Fibroblast of mammary gland (primary cell): ENCODE measurements at places on chromosomes 1 and 21.
A peak's percentile ranks its signal among the peaks of the same experiment; 100 is the strongest.

GRCh38 chr1:1238702-1239178 lies 6.7 kb downstream of the B3GALT6 start:
- DNase-seq, result no peak

DNA sequence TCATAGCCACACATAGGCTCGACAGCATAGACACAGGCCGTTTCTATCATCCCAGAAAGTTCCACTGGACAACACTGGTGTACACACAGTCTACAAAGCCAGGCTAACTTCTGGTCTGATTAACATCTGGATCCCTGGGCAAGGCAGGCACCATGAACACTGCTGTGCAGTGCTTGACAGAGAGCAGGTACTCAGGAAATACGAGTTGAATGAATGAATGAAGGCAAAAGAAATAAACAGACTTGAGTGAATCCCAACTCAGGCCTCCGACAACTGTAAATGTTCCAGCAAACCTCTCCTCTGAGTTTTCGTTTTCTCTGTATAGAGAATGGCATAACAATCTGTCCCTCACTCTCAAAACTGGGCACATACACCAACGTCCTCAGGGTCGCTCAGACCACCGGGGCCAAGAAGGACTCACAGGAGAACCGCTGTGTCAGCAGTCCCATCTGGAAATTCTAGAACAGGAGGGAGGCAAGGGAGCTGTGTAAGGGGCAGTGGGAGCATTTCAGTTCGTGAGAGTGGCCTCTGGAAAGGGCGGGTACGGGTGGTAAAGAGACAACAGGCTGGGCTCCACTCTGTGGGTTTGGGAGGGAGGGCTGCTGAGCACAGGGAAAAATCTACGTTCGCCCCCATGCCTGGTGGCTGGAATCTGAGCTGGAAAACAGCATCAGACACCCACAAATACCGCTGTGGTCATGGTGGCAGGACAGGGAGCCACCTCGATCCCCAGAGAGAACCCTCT lies 15.1 kb upstream of the ECE1 start:
- no peak for DNase-seq

GRCh38 chr1:222583079-222583478 lies 6.7 kb downstream of the TAF1A start:
- DNase-seq, result no peak

DNA sequence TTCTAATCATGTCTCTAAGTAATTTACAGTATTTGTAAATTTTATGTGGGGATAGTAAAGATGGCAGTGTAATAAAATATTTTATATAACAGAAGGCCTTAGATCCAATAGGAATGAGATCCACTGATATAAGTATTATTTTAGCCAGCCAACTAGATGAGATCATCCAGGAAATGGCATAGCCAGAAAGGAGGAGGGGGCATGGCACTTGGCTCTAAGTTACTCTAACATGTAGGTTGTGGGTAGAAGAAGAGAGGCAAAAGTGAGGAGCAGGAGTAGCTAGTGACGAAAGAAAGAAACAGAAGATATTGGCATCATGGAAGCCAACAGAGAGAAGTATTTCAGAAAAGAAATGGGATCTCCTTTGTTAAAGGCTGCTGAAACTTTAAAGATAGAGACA lies 426.1 kb downstream of the PTPRC start:
- DNase-seq, result no peak

DNA sequence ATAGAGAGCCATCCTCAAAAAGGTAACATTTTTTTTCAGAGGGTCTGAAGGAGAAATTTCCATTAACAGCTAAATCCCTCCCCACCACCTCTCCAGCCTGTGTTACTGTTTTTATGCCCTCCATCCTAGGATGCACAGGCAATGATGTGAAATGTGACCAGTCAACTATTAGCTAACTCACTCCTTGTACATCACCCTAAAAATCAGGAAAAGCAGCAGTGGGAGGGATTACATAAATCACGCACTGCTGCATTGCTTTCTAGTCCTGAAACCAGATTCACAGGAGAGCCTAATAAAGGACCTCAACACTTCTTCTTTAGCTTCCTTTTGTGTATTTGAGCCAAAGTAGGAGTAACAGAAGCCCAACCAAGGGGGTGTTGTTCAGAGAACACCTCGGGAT lies 66.3 kb downstream of the LMO4 start:
- DNase-seq, result no peak

GRCh38 chr1:203451836-203452784 lies 23.5 kb upstream of the PRELP start:
- peak; percentile 56 for DNase-seq
